AG10803 (cell line): ENCODE measurements at places on chromosomes 5 and 9.

DNA sequence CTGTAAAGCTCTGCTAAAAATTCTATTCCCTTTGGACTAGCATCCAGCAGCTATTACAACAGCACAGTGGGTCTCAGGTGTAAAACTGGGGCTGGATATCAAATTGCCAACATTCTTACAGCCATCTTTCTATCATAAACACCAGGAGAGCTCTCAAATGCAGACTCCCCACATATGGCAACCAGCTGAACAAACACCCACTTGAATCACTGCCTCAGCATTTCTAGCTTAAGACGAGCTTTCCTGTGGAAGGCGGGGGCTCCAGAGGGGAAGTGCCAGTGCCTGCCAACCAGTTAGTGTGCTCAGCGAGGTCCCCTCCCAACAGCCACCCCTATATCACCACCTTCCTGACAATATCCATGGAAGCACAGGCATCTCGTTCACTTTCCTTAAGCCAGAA is 62.2 kb downstream of the IPPK start:
- DNase-seq: peak; percentile 89

- no peak for DNase-seq
Observed at GRCh38 chr5:157819502-157820115, 39.3 kb downstream of the CLINT1 start.

- DNase-seq: no peak
Observed at GRCh38 chr5:54671681-54672080, 154.1 kb downstream of the SNX18 start.

DNA sequence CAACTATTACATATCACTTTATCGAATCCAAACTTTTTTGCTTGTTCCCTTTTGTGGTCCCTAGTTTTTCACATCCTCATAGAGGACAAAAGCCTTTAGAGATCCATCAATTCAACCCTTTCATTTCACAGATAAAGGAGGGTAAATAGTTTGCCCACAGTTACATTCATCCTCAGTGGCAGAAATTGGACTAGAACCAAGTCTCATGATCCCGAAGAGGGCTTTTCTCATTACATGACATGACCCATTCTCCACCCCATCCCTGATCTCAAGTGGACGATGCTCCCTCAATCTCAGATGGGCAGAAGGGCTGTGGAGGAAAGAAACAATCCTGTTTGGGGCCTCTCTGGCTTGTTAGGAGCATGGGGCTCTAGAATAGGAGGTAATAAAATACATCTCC is 23.1 kb downstream of the TICAM2 start:
- no peak for DNase-seq

- DNase-seq: no peak
Observed at GRCh38 chr9:967903-968641, 8.4 kb upstream of the DMRT3 start.

DNA sequence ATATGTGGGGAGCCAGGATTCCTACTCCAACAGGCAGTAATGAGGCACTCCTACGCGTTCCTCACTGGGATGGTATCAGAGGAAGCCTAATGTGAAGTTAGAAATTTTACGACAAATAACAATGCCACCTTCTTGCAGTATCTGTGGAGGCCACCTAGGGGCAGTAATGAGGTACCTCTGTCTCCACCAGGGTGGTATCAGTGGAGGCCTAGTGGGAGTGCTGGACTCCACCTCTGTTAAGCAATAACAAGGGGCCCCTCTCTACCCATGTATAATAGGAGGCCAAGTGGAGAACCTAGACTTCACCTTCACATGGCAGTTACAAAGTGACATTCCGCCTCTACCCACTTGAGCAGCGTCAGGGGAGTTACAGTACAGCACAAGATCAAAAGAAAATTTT is 147.9 kb downstream of the PLPPR1 start:
- no peak for DNase-seq
